ENCODE measurements at places on chromosomes 4 and X.

- DNase-seq = peak; percentile 57
These were observed 566 bp downstream of the ATP11C start for GRCh38 chrX:139932073-139932900.

- no peak for DNase-seq
These were observed 739.2 kb downstream of the KCTD8 start for GRCh38 chr4:43709443-43709842.

DNA sequence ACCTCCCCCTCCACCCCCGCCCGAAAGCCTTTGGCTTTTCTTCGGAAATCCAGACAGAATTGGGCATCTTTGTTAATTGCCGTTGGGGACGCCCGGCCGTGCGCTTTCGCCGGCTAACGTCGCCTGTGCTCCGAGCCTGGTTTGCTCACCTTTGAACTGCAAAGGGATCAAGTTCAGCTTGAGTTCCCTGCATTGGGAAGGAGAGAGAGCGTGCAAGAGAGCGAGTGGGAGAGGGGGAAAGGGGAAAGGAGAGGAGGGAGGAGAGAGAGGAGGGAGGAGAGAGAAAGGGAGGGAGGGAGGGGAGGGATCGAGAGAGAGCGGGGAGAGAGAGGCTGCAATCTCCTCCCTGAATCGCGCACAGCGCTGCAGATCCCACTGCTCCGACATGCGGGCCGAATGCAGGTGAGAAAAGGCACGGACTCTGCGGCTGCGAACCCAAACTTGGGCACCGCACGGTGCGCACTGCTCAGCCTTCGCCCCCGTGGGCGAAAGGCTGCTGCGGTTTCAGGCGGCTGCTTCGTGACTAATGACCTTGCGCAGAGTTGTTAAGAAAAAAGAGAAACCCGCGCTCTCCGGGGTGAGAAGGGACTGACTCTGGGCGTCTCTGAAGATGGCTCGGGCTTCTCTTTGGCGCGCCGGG, at the start of gene PCDH7:
Gene PCDH7 (plus strand): TSS at position 349 of the 640 bp plus-strand sequence. CDS start 1,054 bp downstream, outside the sequence.
- DNase-seq = no peak

DNA sequence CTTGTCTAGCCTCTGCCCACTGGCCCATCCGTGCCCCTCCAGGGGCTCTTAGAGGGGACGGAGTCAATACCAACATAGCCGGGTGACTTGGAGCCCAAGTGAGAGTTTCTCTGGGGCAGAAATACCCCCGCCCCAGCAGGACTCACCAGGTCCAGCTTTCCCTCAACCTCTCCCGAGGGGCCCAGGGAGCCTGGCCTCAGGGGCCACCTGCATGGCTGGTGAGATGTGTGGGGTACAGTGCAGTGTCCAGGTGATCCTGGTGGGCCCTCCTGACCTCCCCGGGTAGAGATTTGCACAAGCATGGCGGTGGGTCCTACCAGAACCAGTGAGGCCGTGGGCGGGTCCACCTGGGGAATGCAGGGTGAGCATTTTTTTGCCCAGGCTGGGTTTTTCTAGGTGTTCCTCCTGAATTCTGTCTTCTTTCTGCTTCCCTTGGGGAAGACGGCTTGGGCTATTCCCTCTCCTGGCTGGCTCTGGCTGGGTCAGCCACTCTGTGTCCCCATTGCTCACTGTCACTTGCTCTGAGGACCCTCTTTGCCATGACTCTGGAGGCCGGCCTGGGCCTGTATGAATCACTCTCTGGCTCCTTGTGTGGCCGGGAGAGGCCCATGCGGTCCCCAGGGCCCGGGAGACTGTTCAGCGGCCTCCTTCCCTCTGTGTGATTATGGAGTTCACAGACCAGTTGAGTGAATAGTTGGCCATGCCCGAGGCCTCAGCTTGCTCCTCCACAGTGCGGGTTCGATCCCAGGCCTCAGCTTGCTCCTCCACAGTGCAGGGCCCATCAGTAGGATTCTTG, 71.0 kb upstream of the NKX1-1 start:
- no peak for DNase-seq

DNA sequence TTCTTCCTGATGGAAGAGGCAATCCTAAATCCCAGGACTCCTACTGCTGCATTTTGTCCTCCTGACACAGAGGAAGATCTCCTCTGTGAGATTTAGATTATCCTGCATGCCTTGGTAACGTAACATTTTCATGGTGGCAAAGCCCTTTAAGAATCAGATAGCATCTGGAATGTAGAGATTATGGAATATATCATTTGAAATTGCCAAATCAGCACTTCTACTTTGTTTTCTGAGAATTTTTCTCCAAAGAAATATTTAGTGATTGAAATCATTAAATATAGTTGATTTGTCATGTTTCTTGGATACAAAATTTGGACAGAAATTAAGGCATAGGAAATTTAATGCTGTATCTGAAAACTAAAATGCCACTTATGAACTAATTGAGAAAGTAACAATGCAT, 326.9 kb downstream of the EPHA5 start:
- no peak for DNase-seq

DNA sequence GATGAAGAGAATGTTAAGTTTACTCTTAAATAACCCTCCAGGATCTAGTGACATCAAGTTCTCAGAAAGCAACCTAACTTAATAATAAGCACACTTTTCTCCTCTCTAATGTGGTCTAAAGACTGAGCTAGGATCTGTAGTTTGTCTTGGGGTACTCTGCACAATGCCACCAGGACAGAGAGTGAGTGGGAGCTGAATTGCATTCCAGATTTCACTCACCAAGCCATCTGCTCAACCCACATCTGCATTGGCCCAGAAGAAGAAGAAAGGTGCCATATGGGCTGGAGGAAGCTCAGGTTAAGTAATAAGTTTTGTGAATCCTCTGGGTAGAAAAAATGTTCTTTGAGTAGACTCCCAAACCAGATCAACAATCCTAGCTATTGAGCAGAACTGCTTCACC, 384.6 kb downstream of the PPP3CA start:
- no peak for DNase-seq

DNA sequence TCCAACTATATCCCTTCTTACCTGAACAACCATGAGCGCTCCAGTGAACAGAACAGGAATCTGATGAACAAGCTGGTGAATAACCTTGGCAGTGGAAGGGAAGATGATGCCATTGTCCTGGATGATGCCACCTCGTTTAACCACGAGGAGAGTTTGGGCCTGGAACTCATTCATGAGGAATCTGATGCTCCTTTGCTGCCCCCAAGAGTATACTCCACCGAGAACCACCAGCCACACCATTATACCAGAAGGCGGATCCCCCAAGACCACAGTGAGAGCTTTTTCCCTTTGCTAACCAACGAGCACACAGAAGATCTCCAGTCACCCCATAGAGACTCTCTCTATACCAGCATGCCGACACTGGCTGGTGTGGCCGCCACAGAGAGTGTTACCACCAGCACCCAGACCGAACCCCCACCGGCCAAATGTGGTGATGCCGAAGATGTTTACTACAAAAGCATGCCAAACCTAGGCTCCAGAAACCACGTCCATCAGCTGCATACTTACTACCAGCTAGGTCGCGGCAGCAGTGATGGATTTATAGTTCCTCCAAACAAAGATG, 870.2 kb downstream of the ADGRL3 start:
- no peak for DNase-seq

DNA sequence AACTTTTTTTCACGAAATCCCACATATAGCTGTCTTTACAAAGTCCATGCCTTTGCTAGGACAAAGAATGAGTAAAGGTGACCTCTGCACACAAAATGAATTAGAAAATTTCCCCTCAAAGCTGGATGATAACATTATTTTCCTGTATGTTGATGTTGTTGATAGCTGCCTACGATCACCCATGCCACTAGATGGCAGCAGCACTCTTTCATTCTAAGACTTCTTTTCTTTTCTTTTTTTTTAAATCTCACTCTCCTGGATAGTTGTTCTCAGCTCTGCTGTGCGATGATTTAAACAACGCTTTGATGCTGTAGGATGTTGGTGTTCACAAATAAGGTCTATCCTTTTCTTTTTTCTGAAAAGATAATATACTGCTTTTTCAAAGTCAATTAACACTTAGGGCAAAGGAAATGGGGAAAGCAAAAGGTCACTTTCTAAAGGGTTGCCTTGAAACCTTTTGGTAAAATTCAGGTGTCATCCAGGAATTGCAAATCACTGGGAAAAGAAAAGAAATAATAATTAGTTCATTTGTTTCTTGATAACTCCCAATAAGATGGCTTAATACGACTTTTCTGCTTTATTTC, 266.8 kb downstream of the C4orf33 start:
- DNase-seq = peak; percentile 37

GRCh38 chrX:72713130-72713529, 976 bp downstream of the PHKA1 start:
- DNase-seq = no peak

DNA sequence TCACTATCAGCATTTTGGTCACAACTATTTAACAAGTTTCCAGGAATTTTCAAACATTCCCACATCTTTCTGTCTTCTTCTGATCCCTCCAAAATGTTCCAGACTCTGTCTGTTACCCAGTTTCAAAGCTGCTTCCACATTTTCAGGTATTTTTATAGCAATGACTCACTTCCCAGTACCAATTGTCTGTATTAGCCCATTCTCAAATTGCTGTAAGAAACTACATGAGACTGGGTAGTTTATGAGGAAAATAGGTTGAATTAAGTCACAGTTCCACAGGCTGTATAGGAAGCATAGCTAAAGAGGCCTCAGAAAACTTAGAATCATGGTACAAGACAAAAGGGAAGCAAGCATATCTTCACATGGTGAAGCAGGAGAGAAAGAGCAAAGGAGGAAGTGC, 475.0 kb upstream of the PCDH7 start:
- DNase-seq = no peak

GRCh38 chrX:70436343-70436742, 8.3 kb upstream of the DLG3 start:
- no peak for DNase-seq

DNA sequence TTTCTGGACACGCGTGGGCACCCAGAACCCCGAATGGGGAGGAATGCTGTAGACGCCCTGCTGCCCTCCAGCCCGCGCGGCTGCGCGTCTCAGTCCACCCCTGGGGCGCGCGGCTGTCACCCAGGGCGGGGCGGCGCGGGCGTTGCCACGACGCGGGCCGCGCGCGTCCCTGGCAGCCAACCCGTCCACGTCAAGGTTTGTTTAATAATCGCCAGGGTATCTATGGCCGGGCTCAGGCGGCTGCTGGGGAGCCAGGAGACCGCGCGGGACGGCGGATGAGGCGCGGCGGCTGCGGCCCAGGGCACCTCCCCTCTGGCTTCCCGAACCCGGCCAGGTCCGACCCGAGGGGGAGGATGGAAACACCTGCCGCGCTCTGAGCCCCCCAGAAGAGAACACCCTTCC, at the start of gene SPATA18:
Gene SPATA18 (plus strand): TSS at position 92 of the 402 bp plus-strand sequence. CDS start 401 bp downstream, outside the sequence.
- no peak for DNase-seq

GRCh38 chr4:114196606-114197005, 217.2 kb upstream of the ARSJ start:
- no peak for DNase-seq

DNA sequence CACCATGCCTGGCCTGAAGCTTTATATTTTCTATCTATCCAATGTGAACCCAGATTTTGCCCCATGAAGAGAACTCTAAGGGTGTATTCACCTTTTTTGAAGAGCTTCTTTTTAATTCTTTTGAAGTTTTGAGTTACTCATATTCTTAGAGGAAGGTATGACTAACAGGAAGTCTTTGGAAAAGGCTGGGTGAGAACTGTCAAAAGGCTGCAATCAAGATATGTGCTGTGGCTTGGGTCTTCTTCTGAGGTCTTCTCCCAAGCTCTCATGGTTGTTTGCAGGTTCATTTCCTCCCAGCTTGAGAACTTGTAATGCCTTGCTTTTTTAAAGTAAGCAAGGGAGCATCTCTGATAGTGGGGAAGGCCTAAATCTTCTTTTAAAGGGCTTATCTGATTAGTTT, 3.1 kb upstream of the C4orf17 start:
- no peak for DNase-seq

DNA sequence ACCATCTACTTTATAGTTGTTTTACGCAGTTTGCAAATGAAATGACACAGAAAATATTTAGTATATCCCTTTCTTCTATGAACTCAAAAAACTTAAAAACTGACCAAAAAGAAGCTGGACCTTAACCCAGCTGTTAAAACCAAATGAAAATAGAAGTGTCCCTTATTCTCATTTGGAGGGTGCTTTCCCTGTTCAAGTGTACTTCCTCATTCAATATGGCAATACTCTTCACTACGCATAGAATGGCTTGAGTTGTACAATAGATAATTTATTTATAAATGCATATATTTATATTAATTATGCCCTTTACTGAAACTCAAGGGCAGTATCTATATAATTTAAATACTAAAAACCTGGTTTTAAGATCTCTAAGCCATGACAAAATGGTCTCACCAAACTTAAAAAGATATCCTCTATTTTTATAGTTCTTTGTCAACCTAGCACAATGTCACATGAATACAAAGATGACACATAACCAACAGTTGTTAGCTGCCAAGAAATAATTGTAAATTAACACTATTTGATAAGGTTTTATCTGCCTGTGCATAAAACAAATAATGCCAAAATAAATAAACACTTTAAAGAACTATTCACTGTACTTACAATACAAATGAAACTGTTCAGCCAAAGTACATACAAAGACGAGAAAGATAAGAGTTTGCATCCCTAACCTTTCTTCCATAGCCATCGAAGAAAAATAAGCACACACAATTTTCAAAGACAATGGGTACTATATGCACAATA, 25.2 kb downstream of the YTHDC1 start:
- no peak for DNase-seq

- DNase-seq = no peak
These were observed 419.3 kb upstream of the ADGRL3 start for GRCh38 chr4:60780874-60781273.

DNA sequence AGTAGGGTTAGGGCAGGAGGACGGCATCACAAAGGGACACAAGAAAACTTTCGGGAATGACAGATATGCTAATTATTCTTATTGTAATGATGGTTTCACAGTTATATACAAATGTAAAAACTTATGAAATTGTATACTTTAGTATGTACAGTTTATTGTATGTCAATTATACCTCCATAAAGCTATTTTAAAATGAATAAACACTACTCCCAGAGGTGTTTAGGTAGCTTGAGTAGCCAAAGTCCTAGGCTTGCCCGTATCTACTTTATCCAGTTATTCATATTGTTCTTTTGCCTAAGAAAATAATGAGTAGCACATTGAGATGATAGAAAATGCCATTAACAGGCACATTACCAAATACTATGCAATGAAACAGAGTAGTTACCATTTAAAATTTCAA, 43.0 kb downstream of the RPS6KA6 start:
- DNase-seq = no peak

GRCh38 chr4:10584042-10584441, 100.5 kb downstream of the CLNK start:
- DNase-seq = no peak

Data from hematopoietic multipotent progenitor cell treated with erythropoietin and hydrocortisone succinate and interleukin-3 and kit ligand, for 15 days (in vitro differentiated cells).